ENCODE measurements at places on chromosomes 7 and 10.

GRCh38 chr7:85068799-85069198 lies 118.1 kb downstream of the SEMA3D start:
- no peak for DNase-seq

GRCh38 chr7:129258649-129259389 lies 34.0 kb downstream of the AHCYL2 start:
- no peak for DNase-seq

DNA sequence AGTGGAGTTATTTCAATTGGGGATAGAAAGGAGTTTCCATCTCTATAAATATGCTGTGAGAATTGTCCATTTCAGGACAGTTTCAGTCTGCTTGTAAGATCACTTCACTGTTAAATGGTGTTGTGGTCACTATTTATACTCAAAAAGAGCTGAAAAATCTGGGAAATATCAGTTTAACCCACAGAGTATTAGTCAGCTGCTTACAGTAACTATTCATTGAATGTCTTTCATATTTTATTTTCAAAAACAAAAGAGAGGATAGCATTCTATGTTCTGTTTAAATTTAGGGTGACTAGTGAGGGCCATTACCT lies 85.4 kb upstream of the PLXDC2 start:
- no peak for DNase-seq

DNA sequence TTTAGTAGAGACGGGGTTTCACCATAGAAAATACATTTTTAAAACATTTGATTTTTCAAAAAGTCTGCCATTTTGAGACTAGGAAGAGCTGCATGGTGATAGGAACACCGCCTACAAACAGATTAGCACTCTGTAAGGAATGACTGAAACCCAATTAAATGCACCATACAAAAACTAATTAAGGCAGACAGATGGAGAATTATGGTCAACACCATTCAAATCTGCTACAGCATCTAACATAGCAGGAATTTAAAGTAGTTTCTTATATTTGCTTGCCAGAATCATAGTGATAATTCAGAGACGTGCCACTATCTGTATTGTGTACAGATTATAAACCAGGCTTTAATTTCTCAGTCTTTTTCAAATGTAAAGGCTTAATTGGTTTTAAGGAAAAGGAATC lies 68.2 kb downstream of the ENO4 start:
- no peak for DNase-seq

GRCh38 chr10:110709444-110709828 lies 65.3 kb downstream of the RBM20 start:
- no peak for DNase-seq

GRCh38 chr10:26212511-26212910 lies 4.1 kb upstream of the GAD2 start:
- DNase-seq: no peak

DNA sequence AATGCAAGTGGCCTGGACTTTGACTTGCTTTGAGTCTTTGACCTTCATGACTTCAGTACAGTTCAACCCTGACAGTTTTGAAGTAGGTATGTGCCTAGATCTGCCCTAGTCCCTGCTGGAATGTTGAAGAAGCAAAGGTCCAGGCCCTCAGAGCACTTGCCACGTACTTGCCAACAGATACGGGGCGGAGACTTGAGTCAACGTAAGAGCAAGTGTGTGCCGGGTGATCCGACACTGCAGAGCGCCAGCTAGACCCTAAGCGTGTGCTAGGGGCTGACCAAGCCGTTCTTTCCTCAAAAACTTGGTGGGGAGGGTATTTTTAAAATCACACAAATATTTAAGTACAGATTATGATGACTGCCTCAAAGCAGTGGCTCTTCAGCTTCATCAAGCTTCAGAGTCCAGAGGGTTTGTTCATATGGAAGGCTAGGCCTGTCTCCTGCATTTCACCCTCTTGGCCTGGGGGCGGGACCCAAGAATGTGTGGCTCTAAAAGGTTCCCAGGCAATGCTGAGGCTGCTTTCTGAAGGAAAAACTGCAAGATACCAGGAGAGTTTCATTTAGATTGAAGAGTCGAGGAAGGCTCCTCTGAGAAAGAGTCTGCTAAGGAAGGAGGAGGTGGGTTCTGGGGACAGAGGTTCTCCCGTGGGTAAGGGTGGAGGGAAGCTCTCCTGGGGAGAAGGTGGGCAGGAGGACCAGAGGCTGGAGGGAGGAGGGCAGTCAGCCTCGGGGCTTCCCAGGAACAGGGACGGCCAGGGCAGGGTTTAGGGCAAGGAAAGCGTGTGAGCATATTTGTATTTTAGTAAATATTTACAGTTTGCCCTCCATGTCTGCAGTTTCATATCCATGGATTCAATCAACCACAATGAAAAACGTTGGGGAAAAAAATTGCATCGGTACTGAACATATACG lies 160.3 kb downstream of the EGFR start:
- DNase-seq: no peak

DNA sequence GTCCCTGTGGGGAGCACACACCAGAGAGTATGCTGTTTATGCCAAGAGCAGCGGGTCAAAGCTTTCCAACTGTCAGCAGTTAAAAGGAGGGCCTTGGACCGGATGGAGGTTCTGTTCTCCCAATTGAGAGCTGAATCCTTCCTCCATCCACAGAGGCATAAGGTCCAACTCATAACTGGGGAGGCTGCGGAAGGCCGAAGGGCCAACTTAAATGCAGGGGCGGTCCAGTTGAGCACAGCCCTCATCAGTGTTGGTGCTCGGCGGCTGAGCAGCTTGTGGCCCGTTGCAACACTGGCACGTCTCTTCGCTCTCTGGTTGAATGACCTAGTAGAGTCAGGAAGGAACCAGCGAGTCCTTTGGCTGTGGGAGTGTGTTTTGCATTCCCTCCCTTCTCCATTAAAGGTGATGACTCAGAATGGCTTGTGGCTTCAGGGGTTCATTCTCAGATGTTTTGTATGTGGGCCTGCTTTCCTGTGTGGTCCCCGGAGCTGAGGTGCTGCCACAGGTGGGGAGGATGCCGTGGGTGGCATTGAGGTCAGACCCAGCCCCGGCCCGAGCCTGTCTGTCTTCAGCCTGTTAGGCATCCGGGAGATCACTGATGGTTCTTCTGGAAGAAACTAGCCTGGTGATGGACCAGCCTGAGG lies 44.8 kb upstream of the DMBT1 start:
- peak; percentile 37 for DNase-seq
